ENCODE measurements at places on chromosomes 11 and 22.

- no peak for DNase-seq
These were observed 2.2 kb upstream of the KCNQ1OT1 start for GRCh38 chr11:2701898-2702434.

- DNase-seq, result no peak
These were observed 1.4 kb upstream of the TCN2 start for GRCh38 chr22:30605449-30606110.

DNA sequence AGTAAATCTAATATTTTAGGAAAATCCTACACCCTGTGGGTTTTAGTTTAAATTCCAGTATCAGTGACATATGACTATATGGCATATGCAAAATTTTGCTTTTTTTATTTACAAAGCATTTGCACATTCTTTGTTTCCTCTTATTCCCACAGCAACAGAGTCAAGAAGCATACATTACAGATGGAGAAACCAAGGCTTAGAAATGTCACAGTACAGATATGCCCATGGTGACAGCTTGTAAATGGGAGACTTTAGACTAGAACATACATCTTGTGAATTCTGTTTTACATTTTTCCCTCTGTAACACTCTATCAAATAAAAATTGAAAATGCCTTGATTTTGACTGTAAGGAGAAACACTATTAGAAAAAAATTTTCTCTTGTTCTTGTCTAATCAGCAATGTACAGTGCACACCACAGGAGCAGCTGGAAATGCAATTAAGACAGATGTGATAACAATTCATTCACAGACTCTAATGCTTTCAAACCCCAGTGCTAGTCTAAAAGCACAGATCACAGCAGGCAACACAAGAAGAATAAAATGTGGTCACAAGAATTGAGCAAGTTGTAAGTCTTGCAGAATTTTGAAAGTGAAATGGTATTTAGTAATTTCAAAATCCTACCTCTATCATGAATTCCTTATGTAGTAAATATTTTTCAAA, 375.9 kb downstream of the LUZP2 start:
- DNase-seq, result no peak

DNA sequence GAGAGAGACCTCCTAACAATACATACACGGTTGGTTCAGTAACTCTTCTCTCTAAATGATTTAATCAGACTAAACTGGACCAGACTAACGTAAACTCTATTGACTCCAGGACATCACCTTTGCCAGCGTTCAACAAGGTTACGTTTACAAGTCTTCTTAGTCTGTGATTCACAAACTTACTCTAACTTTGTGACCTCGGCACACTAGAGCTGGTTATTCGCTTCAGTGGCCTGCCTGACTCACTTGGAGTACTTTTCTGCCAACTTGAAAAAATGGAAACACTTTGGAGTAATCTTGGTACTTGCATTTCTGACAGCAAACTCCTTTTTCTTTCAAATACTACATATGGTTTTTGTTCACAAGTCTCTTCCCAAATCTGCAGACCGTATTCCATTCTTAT, 26.2 kb downstream of the MTMR2 start:
- no peak for DNase-seq

DNA sequence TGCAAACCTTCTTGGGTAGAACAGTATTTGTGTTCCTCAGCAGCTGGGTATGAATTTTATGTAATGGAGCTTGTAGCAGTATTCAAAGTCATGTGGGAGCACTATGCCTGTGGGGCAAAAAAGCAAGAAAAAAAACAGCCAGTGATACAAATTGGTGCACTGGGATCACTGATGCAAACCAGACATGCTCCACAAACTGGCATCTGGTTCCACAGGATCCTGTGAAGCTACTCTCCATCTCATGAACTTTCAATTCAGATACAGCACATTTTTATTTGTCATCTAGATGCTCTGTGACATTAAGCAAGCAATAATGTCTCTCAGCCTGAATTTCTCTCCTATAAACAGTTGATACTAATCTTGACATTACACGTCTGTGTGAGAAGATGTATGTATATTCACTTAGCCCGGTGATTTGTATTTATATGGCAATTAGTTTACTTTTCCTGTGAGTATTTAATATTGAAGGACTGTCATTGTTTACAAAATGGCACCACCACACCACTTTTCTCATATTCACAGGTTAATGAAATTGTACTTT, 208.5 kb upstream of the GRIA4 start:
- DNase-seq, result no peak

DNA sequence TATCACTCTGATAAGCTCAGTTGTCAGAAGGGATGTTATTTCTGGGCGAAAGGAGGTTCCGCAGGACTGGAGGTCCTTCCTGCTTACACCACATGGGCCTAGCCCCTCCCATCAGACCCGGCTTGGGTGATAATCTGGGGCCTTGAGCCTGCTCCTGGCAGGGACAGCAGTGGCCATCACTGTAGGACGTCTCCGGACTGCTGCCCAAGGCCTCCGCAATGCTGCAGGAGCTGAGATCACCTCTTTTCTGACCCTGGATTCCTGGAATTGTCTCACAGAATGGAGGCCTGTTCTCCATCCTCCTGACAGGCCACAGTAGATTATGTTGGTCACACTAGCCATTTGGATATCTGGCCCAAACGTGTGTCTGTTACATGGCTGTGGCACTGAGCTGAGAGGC, 9.2 kb upstream of the BIK start:
- DNase-seq, result no peak

DNA sequence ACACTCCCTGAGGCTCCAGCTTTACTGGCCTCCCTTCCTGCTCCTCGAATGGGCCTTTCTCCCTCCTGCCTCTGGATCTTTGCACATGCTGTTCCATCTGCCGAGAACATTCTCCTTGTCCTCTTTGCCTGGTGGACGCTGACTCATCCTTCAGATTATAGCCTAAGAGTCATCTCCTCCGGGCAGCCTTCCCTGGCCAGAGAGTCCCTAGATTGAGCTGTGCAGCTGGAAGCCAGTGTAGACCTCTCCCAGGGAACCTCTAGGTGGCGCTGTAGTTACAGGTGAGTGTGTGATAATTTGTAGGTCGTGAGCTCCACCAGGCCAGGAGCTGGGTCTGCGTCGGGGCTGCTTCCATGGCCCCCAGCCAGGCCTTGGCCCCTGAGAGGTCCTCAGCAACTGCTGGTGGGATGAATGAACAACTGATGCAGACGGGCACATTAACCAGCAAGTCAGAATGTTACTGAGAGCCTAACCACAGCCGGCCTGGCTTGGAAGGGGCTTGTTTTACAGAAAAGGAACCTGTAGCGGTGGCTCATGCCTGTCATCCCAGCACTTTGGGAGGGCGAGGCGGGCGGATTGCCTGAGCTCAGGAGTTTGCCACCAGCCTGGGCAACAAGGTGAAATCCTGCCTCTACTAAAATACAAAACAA, 8.7 kb downstream of the PNPLA5 start:
- DNase-seq, result peak; percentile 28

DNA sequence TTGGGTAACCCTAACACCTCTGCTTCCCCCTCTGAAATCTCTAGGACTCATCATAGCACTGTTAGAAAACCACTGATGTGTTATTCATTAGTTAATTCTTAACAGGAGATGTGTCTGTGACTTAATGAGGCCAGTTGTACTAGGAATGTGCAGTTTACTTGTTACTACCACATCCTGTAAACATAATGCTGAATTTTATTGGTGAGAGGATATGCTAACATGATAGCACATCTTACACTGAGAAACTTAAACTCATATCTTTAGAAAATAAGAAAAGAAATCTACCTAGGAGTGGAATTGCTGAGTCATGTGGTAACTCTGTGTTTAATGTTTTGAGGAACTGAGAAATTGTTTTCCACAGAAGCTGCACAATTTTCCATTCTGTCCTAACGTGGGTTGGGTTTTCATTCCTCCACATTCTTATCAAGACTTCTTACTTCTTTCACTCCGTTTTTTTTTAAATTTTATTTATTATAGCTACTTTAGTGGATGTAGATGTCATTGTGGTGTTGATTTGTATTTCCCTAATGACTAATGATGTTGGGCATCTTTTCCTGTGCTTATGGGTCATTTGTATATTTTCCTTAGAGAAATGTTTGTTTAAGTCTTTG, 33.7 kb downstream of the RNF121 start:
- no peak for DNase-seq

DNA sequence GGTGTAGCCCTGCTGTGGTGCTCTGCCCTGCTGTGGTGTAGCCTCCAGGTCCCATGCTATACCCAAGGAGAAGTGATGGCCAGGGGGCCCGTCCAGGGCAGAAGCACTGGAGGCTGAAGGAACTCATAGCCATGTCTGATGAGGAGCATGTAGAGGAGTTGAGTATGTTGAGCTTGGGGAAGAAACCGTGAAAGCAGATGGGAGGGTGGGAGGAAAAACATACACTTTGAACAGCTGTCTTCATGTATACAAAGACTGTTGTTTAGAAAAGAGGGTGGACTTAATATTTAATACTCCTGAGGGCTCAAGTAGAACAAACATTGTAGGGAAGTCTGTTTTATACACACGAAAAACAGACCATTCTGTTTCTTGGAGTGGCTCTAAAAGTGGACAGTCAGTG, 26.6 kb upstream of the TTC12 start:
- DNase-seq, result no peak

- no peak for DNase-seq
These were observed 3.9 kb upstream of the MYBPC3 start for GRCh38 chr11:47356129-47356997.

- DNase-seq, result no peak
These were observed 38.5 kb upstream of the SPON1 start for GRCh38 chr11:13923716-13924650.

- no peak for DNase-seq
These were observed 29.9 kb upstream of the GRAMD4 start for GRCh38 chr22:46590334-46590733.
